ENCODE measurements at places on chromosomes 5 and 9. TPM values are rescaled to one million over a fixed set of nuclear protein-coding genes. Genes with fewer than 3 reads are reported as not detected.

Gene PFN3
- not detected for polyA plus RNA-seq

GRCh38 chr9:482739-483138, 268.1 kb downstream of the DOCK8 start:
- H3K36me3 ChIP-seq = no peaks in the 10 kb centered on the region
- H3K27me3 ChIP-seq = peaks cover 8% of the 10 kb centered on the region
- no peak overlapping the region for H3K27ac ChIP-seq

Gene HAVCR2
- polyA plus RNA-seq = not detected

GRCh38 chr9:71814815-71815214, 46.5 kb upstream of the CEMIP2 start:
- H3K27ac ChIP-seq = no peak overlapping the region
- no peak overlapping the region for H3K4me3 ChIP-seq
- no peaks in the 10 kb centered on the region for H3K4me1 ChIP-seq
- H3K36me3 ChIP-seq = no peaks in the 10 kb centered on the region

Gene IFNW1
- not detected for polyA plus RNA-seq

Gene CCDC187
- not detected for polyA plus RNA-seq

Gene CDC26
- polyA plus RNA-seq = 24.0 TPM

DNA sequence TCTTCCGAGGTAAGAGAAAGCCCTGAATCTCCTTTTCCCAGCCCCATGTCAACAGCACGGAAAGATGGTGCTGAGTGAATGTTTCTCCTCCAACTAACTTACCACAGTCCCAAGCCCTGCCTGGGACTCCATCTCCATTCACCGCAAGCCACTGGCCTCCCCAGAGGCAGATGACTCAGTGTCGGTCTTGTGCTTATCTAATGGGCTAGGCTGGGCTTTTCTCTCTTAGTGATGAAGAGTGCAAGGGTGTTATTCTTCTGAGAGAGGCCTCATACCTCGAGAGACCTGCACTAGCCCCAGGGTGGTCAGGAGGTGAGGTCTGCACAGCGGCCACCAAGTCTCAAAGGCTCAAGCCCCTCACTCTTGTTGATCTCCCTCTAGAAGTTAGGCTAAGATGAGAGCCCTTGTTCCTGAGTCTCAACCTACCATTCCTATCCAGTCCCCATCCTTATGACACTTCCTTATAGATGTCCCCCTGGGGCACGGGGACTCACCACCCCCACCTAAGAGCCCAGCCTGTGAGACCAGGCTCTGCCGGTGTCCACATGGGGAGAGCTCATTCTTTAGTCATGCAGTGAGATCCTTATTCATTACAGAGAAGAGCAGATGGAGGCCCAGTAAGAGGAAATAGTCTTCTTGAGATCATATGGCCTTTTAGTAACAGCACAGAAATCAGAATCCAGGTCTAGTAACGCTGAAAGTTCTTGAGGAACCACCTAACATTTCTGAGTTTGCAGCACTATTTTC, 127.0 kb downstream of the SAXO1 start:
- H3K27me3 ChIP-seq = no peaks in the 10 kb centered on the region
- DNase-seq = no peak
- no peak overlapping the region for H3K4me3 ChIP-seq
- no peaks in the 10 kb centered on the region for H3K36me3 ChIP-seq
- no peak overlapping the region for H3K27ac ChIP-seq

Gene ELOVL7
- polyA plus RNA-seq = 12.0 TPM

DNA sequence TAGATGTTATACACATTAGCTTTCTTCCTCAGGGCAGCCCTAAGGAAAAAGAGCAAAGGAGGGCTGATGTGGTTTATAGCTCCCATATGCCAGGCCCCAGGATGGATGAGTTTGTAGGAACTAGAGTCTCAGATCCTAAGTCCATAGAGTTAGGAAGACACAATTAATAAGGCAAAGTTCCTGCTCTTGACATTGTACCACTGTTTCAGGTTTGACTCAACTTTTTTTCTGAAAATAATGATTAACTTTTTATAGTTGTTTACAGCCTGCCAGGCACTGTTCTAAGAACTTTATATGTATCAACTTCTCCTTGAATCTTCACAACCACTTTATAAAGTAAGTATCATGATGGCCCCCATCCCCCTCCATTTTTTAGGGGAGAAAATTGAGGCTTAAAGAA, 339.5 kb downstream of the PDE4D start:
- H3K36me3 ChIP-seq = no peaks in the 10 kb centered on the region
- no peak overlapping the region for H3K4me3 ChIP-seq
- H3K27me3 ChIP-seq = no peaks in the 10 kb centered on the region
- H3K27ac ChIP-seq = no peak overlapping the region
- peaks cover 3% of the 10 kb centered on the region for H3K4me1 ChIP-seq
- no peak for DNase-seq

DNA sequence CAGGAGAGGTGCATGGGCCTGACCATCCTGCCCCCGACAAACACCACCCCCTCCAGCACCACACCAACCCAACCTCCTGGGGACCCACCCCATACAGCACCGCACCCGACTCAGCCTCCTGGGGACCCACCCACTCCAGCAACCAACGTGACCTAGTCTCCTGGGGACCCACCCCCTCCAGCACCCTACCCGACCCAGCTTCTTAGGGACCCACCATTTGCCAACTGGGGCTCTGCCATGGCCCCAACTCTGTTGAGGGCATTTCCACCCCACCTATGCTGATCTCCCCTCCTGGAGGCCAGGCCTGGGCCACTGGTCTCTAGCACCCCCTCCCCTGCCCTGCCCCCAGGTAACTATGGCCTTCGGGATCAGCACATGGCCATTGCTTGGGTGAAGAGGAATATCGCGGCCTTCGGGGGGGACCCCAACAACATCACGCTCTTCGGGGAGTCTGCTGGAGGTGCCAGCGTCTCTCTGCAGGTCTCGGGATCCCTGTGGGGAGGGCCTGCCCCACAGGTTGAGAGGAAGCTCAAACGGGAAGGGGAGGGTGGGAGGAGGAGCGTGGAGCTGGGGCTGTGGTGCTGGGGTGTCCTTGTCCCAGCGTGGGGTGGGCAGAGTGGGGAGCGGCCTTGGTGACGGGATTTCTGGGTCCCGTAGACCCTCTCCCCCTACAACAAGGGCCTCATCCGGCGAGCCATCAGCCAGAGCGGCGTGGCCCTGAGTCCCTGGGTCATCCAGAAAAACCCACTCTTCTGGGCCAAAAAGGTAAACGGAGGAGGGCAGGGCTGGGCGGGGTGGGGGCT, 4.6 kb downstream of the CEL start:
- H3K36me3 ChIP-seq = no peaks in the 10 kb centered on the region
- H3K27ac ChIP-seq = no peak overlapping the region
- H3K4me3 ChIP-seq = no peak overlapping the region
- peaks cover 19% of the 10 kb centered on the region for H3K4me1 ChIP-seq
- peaks cover 10% of the 10 kb centered on the region for H3K27me3 ChIP-seq
- DNase-seq = no peak

Gene GADD45G
- polyA plus RNA-seq = 0.05 TPM

- DNase-seq = no peak
- H3K27ac ChIP-seq = no peak within 1 kb of the TSS
- peaks cover 52% of the 10 kb centered on the region for H3K27me3 ChIP-seq
- H3K36me3 ChIP-seq = no peaks in the 10 kb centered on the region
- no peak within 1 kb of the TSS for H3K4me3 ChIP-seq
- H3K4me1 ChIP-seq = no peaks in the 10 kb centered on the region
Observed at GRCh38 chr9:38423973-38424843, at the start of gene IGFBPL1. Gene IGFBPL1, minus strand, starts transcription at chr9:38424454. Its CDS starts 30 bp downstream, at chr9:38424424.

Gene DRD1
- 0.01 TPM for polyA plus RNA-seq

Gene SLC31A1
- polyA plus RNA-seq = 21.1 TPM

Data from keratinocyte (primary cell).